ENCODE measurements at places on chromosomes 6 and 20.
A peak's percentile ranks its signal among the peaks of the same experiment; 100 is the strongest.

DNA sequence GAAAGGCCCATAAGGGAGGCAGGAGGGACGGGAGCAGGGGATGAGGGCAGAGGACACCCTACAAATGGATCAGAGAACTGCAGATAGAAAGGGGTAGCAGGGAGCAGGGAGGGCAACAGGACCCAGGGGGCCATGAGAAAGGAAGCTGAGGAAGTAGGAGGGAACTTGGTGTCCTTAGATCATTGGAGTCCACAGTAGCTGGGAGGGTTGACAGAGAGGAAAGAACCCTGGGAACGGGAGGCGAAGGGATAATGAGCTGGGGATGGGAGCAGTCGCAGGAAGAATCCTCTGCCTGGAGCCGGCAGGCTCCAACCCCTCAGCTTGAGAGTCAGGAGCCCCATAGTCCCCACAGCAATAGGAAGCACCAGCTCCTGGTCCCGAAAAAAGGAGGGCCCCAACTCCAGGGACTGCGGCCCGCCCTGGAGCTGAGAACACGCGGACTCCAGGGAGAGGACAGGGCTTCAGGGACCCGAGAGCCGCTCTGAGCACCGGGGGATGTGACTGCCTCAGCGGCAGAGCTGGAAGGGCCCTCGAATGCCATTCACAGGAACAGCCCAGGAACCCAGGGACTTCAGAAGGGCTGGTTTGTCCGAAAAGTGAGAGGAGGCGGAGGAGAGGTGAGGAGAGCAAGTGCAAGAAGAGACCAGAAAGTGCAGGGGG, 32.7 kb downstream of the HLA-A start:
- DNase-seq = peak; percentile 59

- no peak for DNase-seq
Observed at GRCh38 chr20:39849171-39849570, 839.9 kb downstream of the MAFB start.

DNA sequence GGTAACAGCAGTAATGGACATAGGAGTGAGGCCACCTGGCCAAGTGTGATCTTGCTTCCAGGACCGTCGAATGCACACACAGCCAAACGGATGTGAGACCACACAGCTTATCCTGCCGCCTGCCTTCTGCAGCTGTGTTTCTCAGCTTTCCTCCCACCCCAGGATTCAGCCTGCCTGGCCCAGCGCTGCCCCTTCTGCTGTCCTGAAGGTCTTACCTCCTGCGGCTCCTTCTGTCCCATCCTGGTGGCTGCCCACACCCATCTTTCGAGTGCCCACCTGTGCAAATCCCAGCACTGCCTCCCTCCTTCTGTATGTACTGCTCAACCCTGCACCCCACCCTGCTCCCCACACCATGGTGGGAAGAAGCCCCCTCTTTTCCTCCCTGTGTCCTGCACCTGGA, 49.4 kb upstream of the DACT2 start:
- no peak for DNase-seq

DNA sequence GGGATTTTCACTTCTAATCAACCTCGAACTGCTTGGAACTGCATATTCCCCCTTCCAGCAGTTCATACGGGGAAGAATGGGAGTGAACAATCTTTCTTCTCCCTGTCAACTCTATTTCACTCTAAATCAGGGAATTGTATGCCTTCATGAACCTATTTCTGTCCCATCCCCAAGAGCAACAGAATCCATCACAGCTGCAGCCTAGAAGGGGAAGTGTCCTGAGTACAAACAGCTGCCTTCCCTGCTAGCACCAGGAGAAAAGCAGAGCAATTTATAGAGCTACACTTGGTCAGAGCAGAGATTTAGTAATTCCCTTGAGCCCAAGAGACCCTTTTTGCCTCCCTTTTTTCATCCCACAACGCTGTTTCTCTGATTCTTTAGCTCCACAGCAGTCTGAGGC, 208.4 kb downstream of the ADGRG6 start:
- no peak for DNase-seq

Measured in activated CD8-positive, alpha-beta memory T cell treated with anti-CD3 and anti-CD28 coated beads for 24 hours (primary cell).